ENCODE measurements at places on chromosomes 6 and 20.

GRCh38 chr6:5125152-5126006 is 40.2 kb downstream of the PPP1R3G start:
- DNase-seq = no peak

DNA sequence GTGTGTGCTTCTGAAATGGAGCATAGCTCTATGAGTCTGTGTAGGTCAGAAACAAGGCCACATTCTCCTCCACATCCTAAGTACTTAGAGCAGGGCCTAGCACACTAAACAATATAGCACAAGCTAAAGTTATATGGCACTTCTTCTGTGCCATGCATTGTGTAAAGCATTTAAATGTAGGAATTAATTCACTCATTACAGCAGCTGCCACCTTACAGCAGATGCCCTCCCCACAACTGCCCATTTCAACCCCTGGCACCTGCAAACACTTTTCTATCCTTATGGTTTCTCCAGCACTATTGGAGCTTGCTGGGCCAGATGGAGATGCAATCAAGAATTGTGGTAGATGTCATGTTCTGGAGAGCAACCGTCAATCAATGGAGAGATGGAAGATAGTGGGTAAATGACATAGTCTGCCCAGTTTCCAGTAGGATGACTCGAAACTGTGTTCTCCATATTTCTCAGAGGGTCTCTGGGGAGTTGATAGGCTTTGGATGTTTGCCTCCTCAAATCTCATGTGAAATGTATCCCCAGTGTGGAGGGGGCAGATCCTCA is 373.7 kb downstream of the DOK5 start:
- no peak for DNase-seq

DNA sequence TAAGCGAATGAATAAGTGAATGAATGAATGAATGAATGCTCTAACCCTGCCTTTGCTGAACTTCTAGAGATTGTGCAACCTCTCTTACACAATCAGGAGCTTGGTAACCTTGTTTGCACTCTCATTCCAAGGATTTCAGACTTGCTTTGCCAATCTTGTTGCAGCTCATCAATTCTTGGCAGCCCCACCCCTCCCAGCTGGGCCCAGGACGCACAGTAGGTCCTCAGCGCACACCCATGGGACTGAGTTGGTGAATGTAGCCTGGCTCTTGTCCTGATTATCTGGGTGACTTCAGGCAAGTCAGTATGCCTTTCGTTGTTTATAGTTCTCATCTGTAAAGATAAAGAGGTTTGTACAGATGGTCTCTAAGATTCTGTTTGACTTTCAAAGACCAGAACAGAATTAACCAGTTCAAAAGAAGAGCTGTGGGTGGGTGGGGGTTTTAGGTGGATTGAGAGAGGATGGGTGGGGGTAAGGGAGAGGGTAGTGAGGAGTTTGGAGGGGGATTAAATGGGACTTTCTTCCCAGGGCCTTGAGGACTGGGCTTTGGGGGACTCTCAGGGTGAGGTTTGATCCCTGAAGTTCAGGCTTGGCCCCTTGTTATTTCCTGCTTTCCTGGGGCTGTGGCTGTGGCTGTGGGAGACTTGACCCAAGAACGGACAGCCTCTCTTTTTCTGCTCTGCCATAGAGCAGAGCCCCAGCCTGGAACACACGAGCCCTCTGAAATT is 33.2 kb downstream of the VEGFA start:
- DNase-seq = no peak

DNA sequence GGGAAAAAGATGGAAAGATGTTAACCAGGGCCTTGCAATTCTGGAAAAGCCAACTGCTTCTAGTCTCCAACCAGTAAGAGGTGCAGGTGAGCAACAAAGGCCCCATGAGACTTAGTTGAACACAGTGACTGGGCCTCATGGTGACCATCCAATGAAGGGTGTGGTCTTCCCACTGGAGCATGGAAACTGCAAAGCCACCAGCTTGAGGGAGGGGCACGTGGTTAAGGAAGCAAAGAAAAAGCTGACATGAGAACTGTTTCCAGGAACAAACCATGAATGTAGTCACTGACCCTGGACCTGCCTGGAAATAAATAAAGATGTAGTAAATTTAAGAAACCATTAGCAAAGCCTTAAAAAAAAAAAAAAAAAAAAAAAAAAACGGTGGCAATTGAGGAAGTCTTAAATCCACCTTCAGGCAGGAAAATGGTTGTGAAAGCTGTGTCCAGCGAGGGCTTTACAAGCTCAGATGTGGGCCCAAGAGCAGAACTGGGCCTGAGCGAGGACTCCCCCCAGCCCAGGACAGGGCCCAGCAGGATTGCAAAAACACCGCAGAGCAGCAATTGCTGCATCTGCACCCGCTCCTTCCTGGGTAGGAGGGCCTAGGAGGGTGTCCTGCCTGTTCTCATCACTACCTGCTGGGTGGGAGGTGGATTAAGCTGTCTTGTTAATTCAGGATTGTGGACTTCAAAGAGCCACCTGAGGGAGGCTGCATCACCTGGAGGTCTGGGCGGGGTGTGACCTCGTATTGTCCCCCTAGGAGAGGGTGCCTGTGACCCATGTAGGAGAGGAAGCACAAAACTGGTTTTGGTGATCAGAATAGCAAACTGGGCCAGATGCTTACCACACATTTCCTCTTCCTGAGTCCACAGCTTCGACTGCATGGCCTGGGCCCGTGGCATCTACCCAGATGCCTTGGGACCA is 10.3 kb downstream of the GFRA4 start:
- DNase-seq = no peak

GRCh38 chr6:11975353-11975977 is 36.6 kb upstream of the HIVEP1 start:
- DNase-seq = no peak

- no peak for DNase-seq
These were observed 27.4 kb downstream of the MUC22 start for GRCh38 chr6:31037682-31038081.

DNA sequence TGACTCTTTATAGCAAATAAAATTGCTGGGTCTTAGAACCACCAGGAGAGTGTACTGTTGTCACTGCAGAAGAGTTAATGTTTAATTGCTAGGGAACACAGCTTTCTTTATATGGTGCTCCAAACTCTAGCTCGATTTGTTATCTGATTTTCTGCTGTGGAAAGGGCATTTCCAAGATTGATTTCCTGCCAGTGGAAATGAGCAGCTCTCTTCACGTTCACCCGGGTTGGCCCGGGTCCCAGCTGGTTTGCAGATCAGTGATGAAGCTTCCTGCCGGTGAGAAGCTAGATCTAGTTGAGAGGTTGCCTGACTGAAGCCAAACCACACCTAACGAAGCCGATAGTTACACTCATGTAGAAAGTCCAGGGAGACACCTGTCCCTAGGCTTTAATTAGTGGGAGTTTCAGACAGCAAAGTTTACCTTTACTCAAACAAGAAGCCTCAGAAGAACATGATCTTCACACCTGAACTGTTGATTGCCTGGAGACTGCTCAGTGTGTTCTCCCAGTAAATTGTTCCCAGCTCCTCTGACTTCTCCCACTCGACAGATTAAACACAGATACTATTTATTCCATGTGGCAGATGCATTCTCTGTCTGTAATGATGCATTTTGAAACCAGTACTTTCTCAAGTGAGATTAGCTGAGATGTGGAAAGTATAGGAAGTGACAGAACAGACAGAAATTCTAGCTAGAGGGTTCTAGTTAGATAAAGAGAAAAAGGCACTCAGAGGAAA is 27.8 kb downstream of the PAQR8 start:
- DNase-seq = no peak

- DNase-seq = no peak
These were observed 24.3 kb upstream of the SCRT2 start for GRCh38 chr20:699811-700338.

- peak; percentile 83 for DNase-seq
These were observed at the start of gene ENPP5 for GRCh38 chr6:46170357-46171289. TSS of gene ENPP5 (minus strand) at chr6:46170980. CDS start at chr6:46168262, 2,718 bp downstream.

DNA sequence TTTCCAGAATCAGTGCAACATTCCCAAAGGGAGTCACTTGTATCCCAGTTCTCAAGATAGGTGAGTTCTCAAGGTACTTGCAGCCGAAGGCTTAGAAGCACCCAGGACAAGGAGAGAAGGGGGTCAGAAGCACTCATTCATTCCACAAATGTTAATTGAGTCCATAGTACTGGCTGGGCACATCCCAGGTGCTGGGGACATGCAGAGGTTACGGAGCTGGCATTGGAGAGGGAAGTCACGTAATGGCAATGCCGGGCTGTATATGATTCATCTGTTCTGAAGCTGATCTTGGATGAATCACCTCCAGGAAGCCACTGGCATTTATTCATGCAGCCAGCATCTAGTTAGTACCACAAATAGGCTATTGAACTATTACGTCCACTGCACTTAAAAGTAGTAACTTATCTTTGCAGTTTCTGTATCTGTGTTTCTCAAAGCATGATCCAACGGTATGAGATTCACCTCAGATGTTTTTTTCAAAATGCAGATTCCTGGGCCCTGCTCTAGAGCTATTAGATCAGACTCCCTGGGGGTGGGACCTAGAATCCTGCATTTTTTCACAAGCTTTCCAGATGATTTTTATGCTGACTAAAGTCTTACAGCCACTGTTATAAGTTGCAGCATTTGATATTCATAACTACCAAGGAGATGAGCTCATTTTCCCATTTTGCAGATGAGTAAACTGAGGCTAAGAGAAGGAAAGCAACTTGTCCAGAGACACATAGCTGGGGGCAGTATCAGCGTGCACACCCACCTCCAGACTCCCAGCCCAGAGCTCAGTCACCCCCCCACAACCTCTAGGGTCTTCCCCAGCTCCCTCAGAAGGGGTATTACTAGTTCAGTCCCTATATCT is 44.1 kb upstream of the ID1 start:
- no peak for DNase-seq

- DNase-seq = no peak
These were observed 163.9 kb downstream of the FAXC start for GRCh38 chr6:99185525-99185924.

DNA sequence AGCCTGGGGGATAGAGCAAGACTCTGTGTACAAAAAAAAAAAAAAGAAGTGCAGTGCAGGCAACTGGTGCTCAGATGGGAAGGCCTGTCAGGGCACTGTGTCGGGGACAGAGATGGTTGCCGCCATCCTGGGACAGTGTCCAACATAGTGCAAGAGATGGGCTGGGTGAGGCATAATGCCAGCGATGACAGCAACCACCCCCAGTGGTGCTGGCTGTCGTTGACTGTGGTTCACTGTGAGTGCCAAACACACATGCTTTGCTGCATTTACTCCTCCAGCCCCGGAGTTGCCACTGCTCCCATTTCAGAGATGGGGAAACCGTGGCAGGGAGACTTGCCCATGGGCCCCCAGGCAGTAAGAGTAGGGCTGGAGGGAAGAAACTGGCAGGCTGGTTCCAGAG is 5.2 kb upstream of the C20orf203 start:
- DNase-seq = no peak

DNA sequence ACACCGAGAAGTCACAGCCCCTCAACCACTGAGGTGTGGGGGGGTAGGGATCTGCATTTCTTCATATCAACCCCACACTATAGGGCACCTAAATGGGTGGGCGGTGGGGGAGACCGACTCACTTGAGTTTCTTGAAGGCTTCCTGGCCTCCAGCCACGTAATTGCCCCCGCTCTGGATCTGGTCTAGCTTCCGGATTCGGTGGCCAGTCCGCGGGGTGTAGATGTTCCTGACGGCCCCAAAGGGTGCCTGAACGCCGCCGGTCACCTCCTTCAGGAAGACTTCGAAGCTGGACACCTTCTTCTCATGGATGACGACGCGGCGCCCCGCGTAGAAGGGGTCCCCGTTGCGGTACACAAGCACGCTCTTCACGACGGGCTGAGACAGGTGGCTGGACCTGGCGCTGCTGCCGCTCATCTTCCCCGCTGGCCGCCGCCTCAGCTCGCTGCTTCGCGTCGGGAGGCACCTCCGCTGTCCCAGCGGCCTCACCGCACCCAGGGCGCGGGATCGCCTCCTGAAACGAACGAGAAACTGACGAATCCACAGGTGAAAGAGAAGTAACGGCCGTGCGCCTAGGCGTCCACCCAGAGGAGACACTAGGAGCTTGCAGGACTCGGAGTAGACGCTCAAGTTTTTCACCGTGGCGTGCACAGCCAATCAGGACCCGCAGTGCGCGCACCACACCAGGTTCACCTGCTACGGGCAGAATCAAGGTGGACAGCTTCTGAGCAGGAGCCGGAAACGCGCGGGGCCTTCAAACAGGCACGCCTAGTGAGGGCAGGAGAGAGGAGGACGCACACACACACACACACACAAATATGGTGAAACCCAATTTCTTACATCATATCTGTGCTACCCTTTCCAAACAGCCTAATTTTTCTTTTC is at the start of gene DCDC2:
Gene DCDC2, minus strand, starts transcription at position 724 of the 883 bp plus-strand sequence. Its CDS starts 309 bp downstream, at position 415.
- DNase-seq = peak; percentile 21

- DNase-seq = no peak
These were observed 53.7 kb downstream of the UST start for GRCh38 chr6:148800536-148800935.

Measured in endothelial cell (in vitro differentiated cells).